ENCODE measurements at places on chromosomes 12 and 14. TPM values are rescaled to one million over a fixed set of nuclear protein-coding genes. Genes with fewer than 3 reads are reported as not detected.

DNA sequence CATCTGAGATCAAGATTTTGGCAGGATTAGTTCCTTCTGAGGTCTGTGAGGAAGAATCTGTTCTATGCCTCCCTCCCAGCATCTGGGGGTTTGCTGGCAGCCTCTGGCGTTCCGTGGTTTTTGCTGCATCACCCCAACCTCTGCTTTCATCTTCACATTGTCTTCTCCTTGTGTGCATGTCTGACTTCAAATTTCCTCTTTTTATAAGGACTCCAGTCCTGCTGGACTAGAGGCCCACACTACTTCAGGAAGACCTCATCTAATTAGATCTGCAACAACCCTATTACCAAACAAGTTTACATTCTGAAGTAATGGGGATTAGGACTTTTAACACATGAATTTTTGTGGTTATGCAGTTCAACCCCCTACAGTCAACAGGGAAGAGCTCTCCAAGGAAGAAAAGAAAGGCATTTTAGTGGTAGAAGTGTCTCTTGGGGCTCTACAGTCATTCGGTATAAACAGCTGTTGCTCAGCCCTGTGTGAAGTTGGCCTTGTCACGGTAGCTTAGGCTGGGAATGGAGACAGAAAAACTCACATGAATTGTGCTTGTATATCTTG lies 89.7 kb downstream of the CAND1 start:
- H3K27me3 ChIP-seq: no peaks in the 10 kb centered on the region
- no peak overlapping the region for H3K27ac ChIP-seq
- no peak for DNase-seq
- no peak overlapping the region for H3K4me3 ChIP-seq
- H3K36me3 ChIP-seq: peaks cover 3% of the 10 kb centered on the region

DNA sequence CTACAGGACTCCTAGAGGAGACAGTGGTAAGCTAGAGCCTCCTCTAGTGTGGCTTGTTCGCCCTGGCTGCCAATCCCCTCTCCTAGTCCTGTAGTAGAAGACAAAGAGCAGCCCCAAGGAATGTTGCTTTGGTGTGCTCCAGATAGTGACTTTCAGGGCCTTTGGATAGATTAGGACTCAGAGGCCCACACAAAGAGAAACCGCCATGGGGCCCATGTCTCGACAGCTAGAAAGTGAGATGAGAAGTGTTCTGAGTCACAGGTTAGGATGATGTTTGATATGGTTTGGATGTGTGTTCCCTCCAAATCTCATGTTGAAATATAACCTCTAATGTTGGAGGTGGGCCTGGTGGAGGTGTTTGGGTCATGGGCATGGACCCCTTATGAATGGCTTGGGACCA lies 51.8 kb upstream of the JDP2 start:
- H3K36me3 ChIP-seq: no peaks in the 10 kb centered on the region
- H3K4me1 ChIP-seq: no peaks in the 10 kb centered on the region
- H3K27ac ChIP-seq: no peak overlapping the region
- H3K4me3 ChIP-seq: no peak overlapping the region
- DNase-seq: no peak

- H3K27ac ChIP-seq: no peak overlapping the region
- peak overlapping the region; percentile 18 for H3K4me3 ChIP-seq
- DNase-seq: peak; percentile 36
- H3K36me3 ChIP-seq: no peaks in the 10 kb centered on the region
- H3K27me3 ChIP-seq: peaks cover 77% of the 10 kb centered on the region
Measured at GRCh38 chr14:36580856-36581831, 1.3 kb downstream of the NKX2-8 start.

- H3K4me1 ChIP-seq: peaks cover 24% of the 10 kb centered on the region
- H3K36me3 ChIP-seq: no peaks in the 10 kb centered on the region
- peak overlapping the region; percentile 67 for H3K4me3 ChIP-seq
Measured at GRCh38 chr14:94025720-94026119, 420 bp upstream of the OTUB2 start.

GRCh38 chr12:105585107-105585506 lies 254.6 kb downstream of the C12orf75 start:
- no peak overlapping the region for H3K27ac ChIP-seq
- DNase-seq: no peak
- no peaks in the 10 kb centered on the region for H3K4me1 ChIP-seq
- H3K27me3 ChIP-seq: peaks cover 16% of the 10 kb centered on the region
- H3K36me3 ChIP-seq: no peaks in the 10 kb centered on the region

- H3K4me1 ChIP-seq: no peaks in the 10 kb centered on the region
- H3K36me3 ChIP-seq: no peaks in the 10 kb centered on the region
- H3K27ac ChIP-seq: no peak overlapping the region
Measured at GRCh38 chr12:597926-598568, 65.2 kb downstream of the NINJ2 start.

GRCh38 chr14:61435563-61436337 lies 114.4 kb downstream of the PRKCH start:
- DNase-seq: no peak
- H3K36me3 ChIP-seq: peaks cover 60% of the 10 kb centered on the region
- no peak overlapping the region for H3K4me3 ChIP-seq
- peak overlapping the region; percentile 85 for H3K27ac ChIP-seq
- H3K4me1 ChIP-seq: peaks cover 93% of the 10 kb centered on the region

DNA sequence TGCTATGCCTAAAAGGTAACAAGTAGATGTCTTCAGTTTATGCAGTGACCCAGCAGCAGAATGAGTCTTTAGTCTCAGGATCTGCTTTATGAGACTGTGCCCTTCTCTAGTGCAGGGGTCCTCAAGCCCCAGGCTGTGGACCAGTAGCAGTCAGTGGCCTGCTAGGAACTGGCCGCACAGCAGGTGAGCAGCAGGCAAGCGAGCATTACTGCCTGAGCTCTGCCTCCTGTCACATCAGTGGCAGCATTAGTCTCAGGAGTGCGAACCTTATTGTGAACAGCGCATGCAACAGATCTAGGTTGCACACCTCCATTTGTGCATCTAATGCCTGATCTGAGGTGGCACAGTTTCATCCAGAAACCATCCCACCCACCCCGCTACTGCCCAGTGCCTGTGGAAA lies 38.4 kb downstream of the LRP6 start:
- no peak overlapping the region for H3K4me3 ChIP-seq
- peaks cover 7% of the 10 kb centered on the region for H3K4me1 ChIP-seq
- no peak for DNase-seq
- H3K27ac ChIP-seq: no peak overlapping the region
- H3K27me3 ChIP-seq: peaks cover 4% of the 10 kb centered on the region

- H3K27ac ChIP-seq: peak overlapping the region; percentile 77
- H3K4me1 ChIP-seq: peaks cover 74% of the 10 kb centered on the region
- H3K27me3 ChIP-seq: no peaks in the 10 kb centered on the region
Measured at GRCh38 chr14:70884595-70885342, 22.5 kb upstream of the PCNX1 start.

GRCh38 chr12:21906919-21907493 lies 34.2 kb downstream of the ABCC9 start:
- H3K4me3 ChIP-seq: no peak overlapping the region
- peaks cover 3% of the 10 kb centered on the region for H3K27me3 ChIP-seq

- H3K27me3 ChIP-seq: peaks cover 6% of the 10 kb centered on the region
- H3K4me3 ChIP-seq: no peak overlapping the region
Measured at GRCh38 chr12:110923692-110924334, 3.4 kb upstream of the MYL2 start.

DNA sequence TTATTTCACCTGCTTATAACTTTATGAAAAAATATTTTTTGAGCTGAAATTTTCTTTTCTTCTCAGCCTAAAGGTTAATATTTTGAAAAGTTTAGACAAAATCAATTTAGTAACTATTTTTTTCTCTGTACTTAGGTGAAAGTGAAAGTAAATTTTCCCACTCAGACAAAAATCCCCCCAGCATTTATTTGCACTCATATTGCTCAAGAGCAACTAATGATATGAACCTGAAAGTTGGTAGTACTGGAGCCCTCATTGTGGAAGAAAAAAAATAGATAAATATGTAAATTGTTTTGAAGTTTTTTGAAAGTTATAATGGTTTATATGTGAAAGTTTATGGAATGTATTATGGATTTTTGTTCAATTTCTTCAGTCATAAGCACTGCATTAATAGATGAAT lies 1005.9 kb upstream of the ATXN7L3B start:
- no peaks in the 10 kb centered on the region for H3K27me3 ChIP-seq
- no peak overlapping the region for H3K4me3 ChIP-seq
- H3K4me1 ChIP-seq: no peaks in the 10 kb centered on the region
- DNase-seq: no peak
- no peaks in the 10 kb centered on the region for H3K36me3 ChIP-seq

GRCh38 chr14:22282417-22282816 lies 306.6 kb downstream of the DAD1 start:
- H3K27ac ChIP-seq: no peak overlapping the region
- no peak for DNase-seq
- H3K27me3 ChIP-seq: no peaks in the 10 kb centered on the region
- H3K4me1 ChIP-seq: no peaks in the 10 kb centered on the region

DNA sequence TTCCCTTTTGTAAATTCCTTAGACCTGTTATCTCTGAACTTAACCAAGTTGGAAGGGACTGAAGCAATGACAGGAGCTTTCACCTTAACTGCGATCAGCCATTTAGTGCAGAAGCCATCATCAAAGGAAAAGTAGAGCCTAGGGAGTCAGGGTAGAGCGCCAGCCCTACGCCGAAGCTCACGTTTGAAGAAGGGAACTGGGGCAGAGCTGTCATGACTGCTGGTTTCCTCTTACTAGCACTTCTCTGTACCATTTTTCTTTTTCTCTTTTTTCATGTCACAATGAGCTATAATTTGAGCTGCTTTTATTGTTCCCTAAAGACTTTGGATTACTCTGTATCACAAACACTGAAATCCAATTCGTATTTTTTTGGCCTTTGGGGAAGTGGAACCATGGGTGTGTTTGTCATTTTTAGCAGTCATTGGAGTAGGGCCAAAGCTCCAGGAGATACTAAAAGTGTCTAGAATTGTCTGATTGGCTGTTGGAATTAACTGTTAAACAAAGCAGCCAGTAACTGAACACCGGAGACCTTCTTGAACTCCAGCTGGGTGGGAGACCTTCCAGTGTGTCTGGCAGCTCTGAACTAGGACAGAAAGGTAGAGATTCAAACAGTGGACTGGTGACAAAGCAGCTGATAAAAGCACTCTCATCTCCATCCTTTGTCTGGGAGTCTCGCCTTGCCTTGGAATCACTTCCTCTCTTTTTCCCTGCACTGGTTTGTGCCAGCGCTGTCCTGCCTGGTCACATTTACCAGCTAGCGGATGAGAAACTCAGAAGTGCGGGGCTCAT lies 9.1 kb downstream of the MTRFR start:
- H3K4me3 ChIP-seq: no peak overlapping the region
- H3K4me1 ChIP-seq: peaks cover 45% of the 10 kb centered on the region
- H3K27me3 ChIP-seq: no peaks in the 10 kb centered on the region
- H3K36me3 ChIP-seq: peaks cover 54% of the 10 kb centered on the region
- H3K27ac ChIP-seq: peak overlapping the region; percentile 75
- DNase-seq: no peak

- peak overlapping the region; percentile 99 for H3K4me3 ChIP-seq
- peaks cover 6% of the 10 kb centered on the region for H3K4me1 ChIP-seq
- H3K27me3 ChIP-seq: no peaks in the 10 kb centered on the region
- H3K27ac ChIP-seq: peak overlapping the region; percentile 94
Measured at GRCh38 chr12:50024805-50025186, 498 bp downstream of the RACGAP1 start.

DNA sequence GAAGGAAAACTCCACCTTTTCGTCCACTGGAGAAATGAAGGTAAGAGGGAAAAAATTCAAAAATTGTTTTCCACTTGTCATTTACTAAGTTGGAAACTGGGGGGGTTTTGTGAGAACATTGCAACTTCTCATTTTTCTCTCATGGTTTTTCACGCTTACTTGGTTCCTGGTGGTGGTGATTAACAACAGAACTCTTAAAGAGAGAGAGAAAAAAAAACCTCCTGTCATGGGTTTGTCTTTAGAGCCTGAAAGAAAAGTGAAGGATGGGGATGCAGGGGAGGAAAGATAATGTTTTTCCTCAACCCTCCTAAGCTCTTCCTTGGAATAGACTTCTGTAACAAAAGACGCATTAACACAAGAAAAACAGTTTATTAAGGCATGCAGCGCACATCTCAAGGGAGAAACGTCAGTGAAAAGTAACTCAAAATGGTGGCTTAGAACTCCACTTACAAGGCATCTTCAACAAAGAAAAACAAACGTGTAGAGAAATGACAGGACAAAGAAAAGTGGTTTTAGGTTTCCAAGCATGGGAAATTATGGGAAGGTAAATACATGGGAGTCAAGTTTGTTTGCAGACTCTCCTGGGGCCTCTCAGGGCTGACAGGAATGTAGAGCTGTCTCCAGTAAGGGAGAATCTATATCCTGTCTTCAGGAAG lies 81.9 kb upstream of the ATF7IP start:
- no peak overlapping the region for H3K4me3 ChIP-seq
- peaks cover 4% of the 10 kb centered on the region for H3K36me3 ChIP-seq
- H3K27me3 ChIP-seq: no peaks in the 10 kb centered on the region
- H3K27ac ChIP-seq: peak overlapping the region; percentile 40

GRCh38 chr12:103751600-103751999 lies 89.4 kb downstream of the NT5DC3 start:
- DNase-seq: no peak
- no peaks in the 10 kb centered on the region for H3K36me3 ChIP-seq
- no peaks in the 10 kb centered on the region for H3K4me1 ChIP-seq
- H3K27ac ChIP-seq: no peak overlapping the region

DNA sequence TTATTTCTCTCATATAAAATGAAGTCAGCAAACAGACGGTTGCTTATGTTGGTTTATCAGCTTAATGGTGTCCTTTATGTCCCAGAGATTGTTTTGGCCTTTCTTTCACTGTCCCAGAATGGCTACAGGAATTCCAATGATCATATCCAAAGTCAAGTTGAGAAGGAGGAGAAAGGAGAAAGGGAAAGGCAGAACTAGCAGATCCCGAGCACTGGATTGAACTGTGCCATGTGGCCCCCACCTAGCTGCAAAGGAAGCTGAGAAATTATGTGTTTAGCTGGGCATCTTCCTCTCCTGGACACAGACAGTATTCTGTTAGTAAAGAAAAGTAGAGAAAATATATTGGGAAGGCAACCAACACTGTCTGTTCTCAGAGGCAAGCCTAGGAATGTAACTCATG lies 90.7 kb upstream of the ANO4 start:
- no peak overlapping the region for H3K4me3 ChIP-seq
- no peaks in the 10 kb centered on the region for H3K4me1 ChIP-seq
- no peaks in the 10 kb centered on the region for H3K27me3 ChIP-seq
- DNase-seq: no peak
- H3K27ac ChIP-seq: no peak overlapping the region

DNA sequence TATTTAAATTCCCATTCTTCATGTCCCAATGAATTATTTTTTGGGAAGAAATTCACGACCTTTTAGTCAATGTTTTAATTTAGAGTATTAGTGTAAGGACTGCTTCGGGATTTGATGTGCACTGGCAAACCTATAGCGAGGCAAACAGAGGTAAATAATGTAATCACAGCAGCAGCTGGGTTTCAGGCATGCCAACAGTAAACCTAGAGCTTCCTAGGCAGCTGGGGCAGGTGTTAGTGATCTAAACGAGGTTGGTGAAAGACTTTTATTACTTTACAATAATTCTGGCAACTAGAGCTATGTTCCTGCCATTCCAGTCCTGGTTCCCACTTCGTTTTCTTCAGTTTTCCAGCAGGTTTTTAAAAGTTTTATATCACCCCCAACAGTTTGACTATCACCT lies 1036.4 kb upstream of the FOXG1 start:
- no peak for DNase-seq
- no peaks in the 10 kb centered on the region for H3K36me3 ChIP-seq
- no peaks in the 10 kb centered on the region for H3K27me3 ChIP-seq
- H3K27ac ChIP-seq: no peak overlapping the region
- H3K4me1 ChIP-seq: no peaks in the 10 kb centered on the region

The EVL gene
- 225 TPM for total RNA-seq

The PCNX1 gene
- 37.4 TPM for total RNA-seq

The TSPAN8 gene
- total RNA-seq: not detected

The LMNTD1 gene
- not detected for total RNA-seq

The LRP1-AS gene
- total RNA-seq: not detected

The TUBA1A gene
- total RNA-seq: 54.3 TPM

The SLCO1C1 gene
- not detected for total RNA-seq

The TRHDE gene
- total RNA-seq: not detected

The IAPP gene
- not detected for total RNA-seq

The MYL2 gene
- not detected for total RNA-seq

The SERPINA6 gene
- total RNA-seq: not detected

The GLTP gene
- 31.5 TPM for total RNA-seq

The KLRC1 gene
- total RNA-seq: 0.60 TPM
